ENCODE measurements at places on chromosomes 4 and X.
A peak's percentile ranks its signal among the peaks of the same experiment; 100 is the strongest.

DNA sequence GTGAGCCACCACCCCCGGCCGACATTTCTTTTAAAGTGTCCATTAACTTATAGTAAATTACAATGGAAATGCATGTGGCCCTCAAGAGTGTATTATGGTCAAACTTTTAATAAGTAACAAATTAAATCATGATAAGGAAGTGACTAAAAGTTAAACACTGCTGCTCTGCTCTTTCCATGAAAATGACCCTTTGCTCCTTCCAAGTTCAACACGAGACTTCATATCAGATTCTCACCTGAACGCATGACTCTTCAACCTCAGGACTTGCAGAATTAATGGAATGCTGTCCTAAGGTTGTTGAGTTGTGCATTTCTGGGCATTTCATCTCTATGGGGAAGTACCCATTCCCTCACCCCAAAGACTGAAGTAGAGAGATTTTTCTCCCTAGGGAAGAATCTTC is 27.1 kb downstream of the AWAT2 start:
- DNase-seq, result no peak

DNA sequence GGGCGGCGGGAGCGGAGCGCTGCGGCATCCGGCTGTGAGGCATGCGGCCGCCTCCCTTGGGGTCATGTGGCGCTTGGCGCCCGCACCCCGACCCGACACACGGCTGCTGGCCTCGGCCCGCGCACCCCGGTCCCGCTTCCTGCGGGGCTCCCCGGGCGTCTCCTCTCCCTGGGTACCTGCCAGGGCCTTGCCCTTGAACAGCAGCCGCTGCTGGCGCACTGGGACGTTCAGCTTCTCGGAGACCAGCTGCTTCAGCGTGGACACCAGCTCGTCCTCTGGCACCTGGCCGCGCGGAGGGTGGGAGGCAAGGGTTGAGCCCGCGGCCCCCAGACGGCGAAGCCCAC is 391 bp downstream of the UBL4A start:
- no peak for DNase-seq

- no peak for DNase-seq
These were observed 659.8 kb upstream of the MAGEB2 start for GRCh38 chrX:29555465-29556091.

GRCh38 chr4:173091362-173091761 is 77.2 kb upstream of the GALNT7 start:
- no peak for DNase-seq

DNA sequence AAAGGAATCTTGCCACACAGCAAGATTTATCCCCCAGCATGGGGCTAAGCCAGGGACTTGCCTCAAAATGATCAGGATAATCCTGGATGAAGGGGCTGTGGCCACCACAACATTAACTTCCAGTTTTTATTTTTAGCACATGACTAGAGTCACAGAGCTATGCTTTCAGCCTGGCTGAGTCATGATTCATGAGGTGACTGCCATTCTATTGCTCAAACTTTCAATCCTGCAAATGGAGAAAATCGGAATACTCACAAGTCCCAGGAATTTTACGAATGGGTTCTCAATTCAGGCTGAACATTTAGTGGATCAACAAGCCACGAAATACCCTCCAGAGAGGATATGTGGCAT is 70.7 kb upstream of the HPGD start:
- no peak for DNase-seq

DNA sequence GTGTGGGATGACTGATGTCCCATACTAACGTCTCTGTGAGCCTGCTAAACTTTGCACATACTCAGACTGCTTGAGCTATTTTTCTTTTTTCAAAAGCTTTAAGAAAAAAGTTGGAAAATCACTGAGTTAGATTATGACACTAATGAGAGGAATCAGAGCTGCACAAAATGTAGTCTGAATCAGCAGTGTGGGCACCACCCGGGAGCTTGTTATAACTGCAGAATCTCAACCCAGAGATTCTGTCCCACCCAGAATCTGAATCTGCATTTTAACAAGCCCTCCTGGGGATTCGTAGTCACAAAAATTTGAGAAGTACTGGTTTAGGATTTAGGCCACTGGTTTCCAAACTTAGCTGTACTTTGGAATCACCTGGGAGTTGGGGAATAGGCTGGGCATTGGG is 102.1 kb upstream of the MID1IP1 start:
- DNase-seq, result no peak

- no peak for DNase-seq
These were observed 1.5 kb downstream of the RBPJ start for GRCh38 chr4:26322346-26322745.

DNA sequence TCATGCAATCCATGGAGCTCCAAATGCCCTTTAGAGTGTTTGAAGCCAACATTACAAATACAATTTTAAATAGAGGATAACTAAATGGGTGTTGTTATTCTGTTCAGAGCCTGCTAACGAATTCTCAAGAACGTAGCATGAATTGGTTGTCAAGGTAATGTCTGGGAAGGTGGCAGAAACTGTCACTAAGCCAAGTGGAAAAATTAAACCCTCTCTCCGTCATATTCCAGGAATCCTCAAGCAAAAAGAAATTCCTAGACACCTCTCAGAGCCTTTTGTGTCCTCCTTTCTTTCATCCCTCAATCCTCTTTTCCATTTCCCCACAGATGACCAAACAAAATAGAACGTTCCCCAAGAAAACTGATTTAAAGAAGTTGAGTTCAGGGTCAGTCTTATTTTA is 204.0 kb downstream of the MID1 start:
- DNase-seq, result no peak

- peak; percentile 37 for DNase-seq
These were observed 344.3 kb upstream of the KLF3 start for GRCh38 chr4:38319456-38320342.

GRCh38 chr4:184528051-184528450 is 53.7 kb upstream of the IRF2 start:
- no peak for DNase-seq

GRCh38 chr4:37757121-37757520 is 69.4 kb upstream of the PGM2 start:
- no peak for DNase-seq

GRCh38 chr4:143273160-143273917 is 63.3 kb upstream of the GAB1 start:
- DNase-seq, result no peak

- no peak for DNase-seq
These were observed 199.1 kb downstream of the SPATA18 start for GRCh38 chr4:52250154-52250553.

DNA sequence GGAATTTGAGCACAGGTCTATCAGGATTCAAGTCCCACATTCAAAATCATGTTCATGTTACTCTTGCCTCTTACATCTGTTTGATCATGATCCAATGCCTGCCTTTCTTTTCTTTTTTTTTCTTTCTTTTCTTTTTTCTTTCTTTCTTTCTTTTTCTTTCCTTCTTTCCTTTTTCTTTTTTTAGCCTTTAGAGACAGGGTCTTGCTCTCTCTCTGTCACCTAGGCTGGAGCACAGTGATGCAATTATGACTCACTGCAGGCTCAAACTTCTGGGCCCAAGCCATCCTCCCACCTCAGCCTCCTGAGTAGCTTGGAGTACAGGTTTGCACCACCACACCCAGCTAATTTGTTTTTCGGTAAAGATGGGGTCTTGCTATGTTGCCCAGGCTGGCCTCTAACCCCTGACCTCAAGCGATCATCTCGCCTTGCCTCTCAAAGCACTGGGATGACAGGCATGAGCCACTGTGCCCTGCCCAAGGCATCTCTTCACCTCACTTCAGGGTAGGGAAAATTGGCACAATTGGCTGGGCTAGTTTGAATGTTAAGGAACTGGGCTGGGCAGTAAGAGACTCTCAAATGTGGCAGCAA is 359.2 kb downstream of the FBXW7 start:
- no peak for DNase-seq

GRCh38 chr4:73730292-73730691 is 10.1 kb upstream of the CXCL8 start:
- no peak for DNase-seq

DNA sequence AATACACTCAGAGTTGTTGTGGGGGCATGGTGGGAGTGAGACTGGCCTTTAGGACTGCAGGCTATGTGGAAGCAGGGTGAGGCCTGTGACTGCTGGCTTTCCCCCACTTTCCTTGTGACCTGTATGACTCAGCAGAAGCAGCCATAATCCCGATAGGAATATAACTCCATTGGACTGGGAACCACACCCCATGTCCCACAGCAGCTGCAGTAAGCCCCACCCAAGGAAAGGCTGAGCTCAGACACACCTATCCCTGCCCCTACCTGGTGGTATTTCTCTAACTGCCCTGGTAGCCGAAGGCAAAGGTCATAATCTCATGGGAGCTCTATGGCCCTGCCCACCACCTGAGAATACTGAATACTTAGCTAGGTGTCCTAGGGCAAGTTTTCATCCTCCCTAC is 169.3 kb downstream of the GC start:
- no peak for DNase-seq

- DNase-seq, result no peak
These were observed 46.7 kb downstream of the ZNF827 start for GRCh38 chr4:145891958-145892357.

DNA sequence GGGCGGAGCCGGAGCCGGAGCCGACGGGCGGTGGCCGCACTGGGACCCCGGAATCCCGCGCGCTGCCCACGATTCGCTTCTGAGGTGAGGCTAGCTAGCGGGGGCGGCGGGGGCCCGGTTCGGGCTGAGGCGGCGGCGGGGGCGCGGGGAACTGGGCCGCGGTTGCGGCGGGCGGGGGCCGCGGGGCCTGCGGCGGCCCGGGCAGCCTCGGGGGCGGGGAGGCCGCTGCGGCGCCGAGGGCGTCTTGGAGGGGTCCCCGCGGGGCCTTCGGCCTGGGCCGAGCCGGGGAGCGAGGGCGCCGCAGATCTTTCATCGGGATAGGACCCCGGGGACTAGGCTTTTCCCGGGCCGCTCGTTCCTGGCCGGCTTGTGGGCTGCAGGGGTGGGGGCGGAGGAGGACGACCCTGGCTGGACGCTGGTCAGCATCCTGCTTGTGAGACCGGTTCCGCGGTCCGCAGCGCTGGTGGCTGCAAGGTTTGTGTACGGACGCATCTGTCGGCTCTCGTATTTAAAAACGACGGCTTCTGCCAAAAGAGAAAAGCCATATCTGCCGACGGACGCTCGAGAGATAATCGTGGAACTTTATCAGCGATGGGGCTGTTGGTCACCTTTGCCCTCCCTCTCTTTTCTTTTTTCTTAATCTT is 419 bp downstream of the ADD1 start:
- DNase-seq, result no peak
